Urinary bladder (tissue), 4 donors: ENCODE measurements at places on chromosomes 5 and 9. TPM values are rescaled to one million over a fixed set of nuclear protein-coding genes. Genes with fewer than 3 reads are reported as not detected.

Gene C9
- 0.47 TPM for polyA plus RNA-seq

Gene SVEP1
- 7.7 TPM for polyA plus RNA-seq

Gene LCN9
- polyA plus RNA-seq = not detected

Gene OMD
- polyA plus RNA-seq = 15.3 TPM

Gene TEK
- 11.2 TPM for polyA plus RNA-seq

Gene DMGDH
- 1.4 TPM for polyA plus RNA-seq

GRCh38 chr9:96486386-96487028, 36.5 kb downstream of the HABP4 start:
- no peak for DNase-seq

GRCh38 chr5:148209151-148209770, 6.4 kb downstream of the SPINK6 start:
- no peak for DNase-seq

DNA sequence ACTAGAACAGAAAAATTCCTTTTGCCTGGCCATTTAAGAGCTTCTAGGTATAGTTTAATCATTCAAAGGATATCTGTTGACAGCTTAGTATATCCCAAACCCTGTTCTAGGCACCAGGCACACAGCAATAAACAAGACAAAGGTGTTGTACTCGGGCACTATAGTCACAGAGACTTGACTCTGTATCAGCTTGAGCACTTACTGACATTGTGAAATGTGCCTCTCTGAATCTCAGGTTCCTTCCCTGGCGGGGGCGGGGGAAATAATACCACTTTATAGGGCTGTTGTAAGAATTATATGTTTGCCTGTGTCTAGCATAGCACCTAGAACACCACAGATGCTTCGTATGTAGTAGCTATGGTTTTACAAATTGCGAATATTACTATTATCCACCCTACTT, 104.5 kb downstream of the NR6A1 start:
- no peak for DNase-seq

DNA sequence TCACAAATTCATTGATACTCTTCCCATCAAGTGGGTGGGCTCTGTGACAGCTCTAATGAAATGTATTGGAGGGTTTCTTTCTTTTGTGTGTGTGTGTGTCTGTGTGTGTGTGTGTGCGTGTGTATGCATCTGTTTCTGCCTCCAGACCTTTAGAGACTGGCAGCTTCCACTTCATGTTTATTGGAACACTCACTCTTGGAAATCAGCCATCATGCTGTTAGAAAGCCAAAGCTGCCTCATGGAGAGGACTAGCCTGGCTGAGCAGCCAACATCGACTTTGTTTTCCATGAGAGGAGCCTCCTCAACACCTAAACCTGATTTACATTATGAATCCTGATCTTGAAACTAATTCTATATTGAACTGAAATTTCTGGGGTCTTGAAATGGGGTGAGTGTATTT, 128.5 kb upstream of the FAM174A start:
- no peak for DNase-seq

DNA sequence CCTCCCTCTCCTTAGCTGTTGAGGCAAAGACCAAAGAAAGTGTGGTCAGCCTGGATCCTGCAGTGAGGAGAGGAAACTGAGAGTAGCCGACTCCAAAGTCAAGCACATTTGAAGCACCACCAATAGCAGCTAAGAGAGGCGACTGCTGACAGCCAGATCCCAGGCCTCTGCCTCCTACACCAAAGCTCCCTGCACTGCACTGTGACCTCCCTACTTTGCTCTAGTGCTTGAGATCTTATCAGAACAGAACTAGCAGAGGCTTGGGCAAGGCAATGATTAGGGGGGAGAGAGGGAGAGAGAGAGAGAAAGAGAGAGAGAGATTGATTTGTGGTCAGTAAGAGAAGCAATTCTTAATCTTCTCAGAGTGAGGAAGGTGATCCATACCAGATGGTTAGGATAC, 216.3 kb downstream of the CDK5RAP2 start:
- DNase-seq = no peak

DNA sequence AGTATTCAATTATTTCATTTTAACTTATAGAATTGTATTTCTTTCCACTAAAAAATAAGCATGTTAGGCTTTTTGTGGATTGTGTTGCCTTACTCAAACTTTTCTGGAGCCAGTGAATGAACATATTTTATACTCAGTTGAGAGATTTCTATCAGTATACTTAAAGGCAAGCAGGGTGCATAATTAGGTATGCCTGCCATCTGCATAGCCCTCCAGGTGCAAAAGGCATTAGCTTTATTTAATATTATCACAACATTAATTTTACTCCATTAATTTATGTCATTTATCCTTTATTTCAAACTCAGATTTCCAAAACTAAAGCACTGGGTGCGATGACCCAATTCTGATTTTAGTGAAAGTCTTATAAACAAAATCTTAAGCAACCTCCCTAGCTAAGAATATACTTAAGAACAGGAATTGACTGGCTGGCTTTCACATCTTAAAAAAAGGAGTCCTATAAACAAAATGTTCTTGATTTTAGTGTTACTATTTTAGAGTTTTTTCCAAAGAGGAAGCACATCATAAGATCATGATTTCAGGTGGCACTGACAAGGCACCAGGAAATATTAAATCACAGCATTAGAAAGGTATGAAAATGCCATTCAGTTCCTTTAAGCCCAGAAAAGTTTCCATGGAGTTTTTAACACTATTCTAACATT, 178.4 kb downstream of the MPDZ start:
- DNase-seq = no peak

DNA sequence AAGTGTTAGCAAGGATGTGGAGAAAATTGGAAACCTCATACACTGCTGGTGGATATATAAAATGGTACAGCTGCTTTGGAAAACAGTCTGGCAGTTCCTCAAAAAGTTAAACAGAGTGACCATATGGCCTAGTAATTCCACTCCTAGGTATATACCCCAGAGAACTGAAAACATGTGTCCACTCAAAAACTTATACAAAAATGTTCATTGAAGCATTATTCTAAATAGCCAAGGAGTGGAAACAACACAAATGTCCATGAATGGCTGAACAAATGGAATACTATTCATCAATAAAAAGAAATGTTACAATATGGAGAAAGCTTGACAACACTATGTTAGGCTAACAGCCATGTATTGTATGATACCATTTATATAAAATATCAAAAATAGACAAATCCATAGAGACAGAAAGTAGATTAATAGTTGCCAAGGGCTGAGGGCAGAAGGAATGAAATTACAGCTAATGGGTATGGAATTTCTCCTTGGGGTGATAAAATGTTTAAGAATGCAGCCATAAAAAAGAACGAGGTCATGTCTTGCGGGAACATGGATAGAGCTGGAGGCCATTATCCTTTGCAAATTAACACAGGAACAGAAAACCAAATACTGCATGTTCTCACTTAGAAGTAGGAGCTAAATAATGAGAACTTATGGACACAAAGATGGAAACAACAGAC, 33.6 kb upstream of the FBP1 start:
- no peak for DNase-seq

GRCh38 chr5:78915170-78915569, 69.9 kb downstream of the ARSB start:
- DNase-seq = no peak

DNA sequence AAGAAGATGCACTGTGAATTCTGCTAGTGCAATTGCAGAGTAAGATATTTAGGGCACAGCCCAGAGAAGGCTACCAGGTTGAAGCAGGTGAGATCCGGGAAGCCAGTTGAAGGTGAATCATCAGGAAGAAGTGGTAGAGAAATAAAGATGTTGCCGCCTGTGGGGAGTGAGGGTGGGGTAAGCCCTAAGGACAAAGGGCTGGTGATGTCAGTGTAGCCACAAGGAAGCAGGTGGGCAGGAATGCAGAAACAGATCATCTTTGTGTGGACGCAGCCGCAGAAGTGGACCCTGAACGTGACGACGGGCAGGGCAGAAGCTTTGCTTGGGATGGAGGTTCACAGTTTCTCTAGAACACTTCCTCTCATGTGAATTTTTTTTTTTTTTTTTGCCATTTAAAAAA, 164.2 kb downstream of the ACTL7B start:
- DNase-seq = no peak

GRCh38 chr5:84202136-84202535, 182.5 kb downstream of the EDIL3 start:
- DNase-seq = no peak

DNA sequence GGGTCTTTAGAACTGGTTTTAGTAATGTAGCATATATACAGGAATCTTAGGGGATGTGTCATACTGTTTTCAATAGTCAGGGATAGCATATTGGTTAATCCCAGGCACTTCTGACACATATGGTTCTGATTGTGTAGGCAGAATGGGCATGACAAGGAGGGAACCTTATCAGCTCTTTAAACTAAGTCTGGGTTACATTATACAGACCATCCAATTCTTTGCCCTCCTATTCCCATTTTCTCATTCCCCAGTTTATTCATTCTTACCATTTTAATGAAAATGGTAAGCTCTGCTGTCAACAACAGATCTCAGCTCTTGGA, 85.1 kb downstream of the NDUFAF2 start:
- no peak for DNase-seq

- DNase-seq = no peak
Observed at GRCh38 chr9:90141723-90142122, 500.9 kb downstream of the DIRAS2 start.
